ENCODE measurements at places on chromosomes 1 and 21.

GRCh38 chr21:28508126-28508525, 484.6 kb downstream of the LTN1 start:
- no peak for DNase-seq

GRCh38 chr1:70048336-70049094, 156.9 kb downstream of the LRRC40 start:
- no peak for DNase-seq

DNA sequence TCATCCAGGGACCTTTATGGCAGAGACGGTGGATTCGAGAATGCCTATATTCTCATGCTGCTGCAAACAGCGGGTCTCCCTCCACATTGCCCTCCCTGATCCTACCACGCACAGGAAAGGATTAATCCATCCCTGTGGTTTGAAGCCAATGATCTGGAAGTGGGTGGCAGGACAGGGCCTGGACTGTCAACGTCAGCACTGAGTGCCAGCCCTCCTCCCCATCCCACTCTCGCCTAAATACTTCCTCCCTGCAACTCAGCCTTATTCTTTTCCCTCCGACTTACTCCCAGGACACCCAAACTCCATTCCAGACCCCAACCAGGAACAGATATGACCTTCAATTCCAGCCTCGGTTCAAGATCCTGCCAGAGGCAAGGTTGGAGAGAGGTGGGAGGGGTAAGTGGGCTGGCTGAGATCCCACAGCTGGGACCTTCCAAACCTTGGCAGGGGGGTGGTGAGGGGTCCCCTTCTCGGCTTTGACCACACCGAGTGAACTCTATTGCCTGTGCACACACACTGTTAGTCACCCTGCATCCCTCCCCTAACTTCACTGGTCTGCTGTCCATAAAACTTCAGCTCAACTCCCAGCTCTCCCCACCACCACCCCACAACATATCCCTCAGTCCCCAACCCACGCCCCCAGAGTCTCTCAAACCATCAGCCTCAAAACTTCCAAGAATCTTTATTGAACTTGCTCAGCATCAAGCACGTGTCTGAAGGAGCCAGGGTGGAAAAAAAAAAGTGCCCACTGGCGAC, 2.4 kb upstream of the S100A5 start:
- DNase-seq = no peak

- no peak for DNase-seq
Measured at GRCh38 chr1:173258479-173259264, 51.5 kb upstream of the TNFSF4 start.

- DNase-seq = no peak
Measured at GRCh38 chr1:191255354-191256054, 777.8 kb upstream of the BRINP3 start.

All from GM06990 (cell line).